Type B pancreatic cell (in vitro differentiated cells): ENCODE measurements at places on chromosomes 1 and 21.

DNA sequence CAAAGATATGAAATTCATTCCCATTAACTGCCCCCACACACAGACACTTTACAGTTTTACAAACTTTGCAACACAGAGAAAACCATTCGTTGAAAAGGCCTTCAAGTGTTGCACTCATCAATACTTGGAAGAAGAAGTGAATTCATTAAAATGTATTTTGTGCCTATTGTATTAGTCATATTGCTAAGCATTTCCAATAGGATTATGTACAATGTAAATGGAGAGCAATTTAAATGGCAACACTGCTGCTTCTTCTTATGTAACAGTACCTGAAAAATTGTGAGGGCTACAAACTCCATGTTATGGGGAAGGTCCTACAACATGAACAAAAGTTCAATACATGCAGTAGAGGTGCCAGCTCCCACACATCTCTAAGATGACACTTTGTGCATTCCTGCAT, 209.3 kb upstream of the POGK start:
- H3K27me3 ChIP-seq = peaks cover 8% of the 10 kb centered on the region
- H3K4me1 ChIP-seq = no peaks in the 10 kb centered on the region
- H3K27ac ChIP-seq = no peak overlapping the region
- H3K4me3 ChIP-seq = no peak overlapping the region
- no peaks in the 10 kb centered on the region for H3K36me3 ChIP-seq

DNA sequence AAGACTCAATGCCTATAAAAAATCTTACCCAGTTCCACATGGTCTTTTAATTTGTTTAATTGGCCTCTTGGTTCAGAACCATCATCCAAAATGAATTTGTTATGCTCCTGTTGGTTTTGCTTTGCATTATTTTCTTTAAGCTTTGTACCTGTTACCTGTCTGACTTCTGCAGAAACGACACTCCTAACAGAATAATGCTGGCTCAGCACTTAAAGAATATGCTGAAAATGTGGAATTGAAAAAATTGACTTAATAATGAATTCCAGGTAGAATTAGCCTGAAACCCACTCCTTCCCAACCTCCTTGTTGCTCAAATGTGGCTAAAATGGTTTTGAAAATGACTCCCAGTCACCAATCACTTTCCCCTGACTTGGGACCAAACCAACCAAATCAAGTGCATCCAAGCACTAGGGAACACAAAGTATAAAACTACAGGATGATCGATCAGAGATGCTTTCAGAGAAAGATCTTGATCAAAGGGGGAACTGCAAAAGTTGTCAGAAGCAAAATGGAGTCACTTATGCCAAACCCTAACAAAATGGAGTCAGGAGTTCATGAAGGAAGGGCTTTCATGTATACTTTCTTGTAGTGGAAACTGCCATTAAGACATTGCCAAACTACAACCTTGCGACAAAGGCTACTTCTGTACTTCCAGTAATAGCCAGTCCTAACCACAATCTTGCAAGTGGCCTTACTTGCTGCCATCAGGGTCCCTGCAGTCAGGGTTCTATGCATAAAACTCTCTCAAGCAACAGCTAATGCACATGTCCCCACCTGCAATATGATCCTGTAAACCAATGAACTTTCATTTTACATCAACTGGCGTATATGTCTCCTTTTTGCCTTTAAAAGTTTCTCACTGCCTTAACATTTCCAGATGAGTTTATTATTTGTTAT, 5.4 kb downstream of the GBP7 start:
- H3K4me3 ChIP-seq = no peak overlapping the region
- no peaks in the 10 kb centered on the region for H3K27me3 ChIP-seq
- no peaks in the 10 kb centered on the region for H3K36me3 ChIP-seq
- DNase-seq = no peak
- no peaks in the 10 kb centered on the region for H3K4me1 ChIP-seq
- no peak overlapping the region for H3K27ac ChIP-seq

DNA sequence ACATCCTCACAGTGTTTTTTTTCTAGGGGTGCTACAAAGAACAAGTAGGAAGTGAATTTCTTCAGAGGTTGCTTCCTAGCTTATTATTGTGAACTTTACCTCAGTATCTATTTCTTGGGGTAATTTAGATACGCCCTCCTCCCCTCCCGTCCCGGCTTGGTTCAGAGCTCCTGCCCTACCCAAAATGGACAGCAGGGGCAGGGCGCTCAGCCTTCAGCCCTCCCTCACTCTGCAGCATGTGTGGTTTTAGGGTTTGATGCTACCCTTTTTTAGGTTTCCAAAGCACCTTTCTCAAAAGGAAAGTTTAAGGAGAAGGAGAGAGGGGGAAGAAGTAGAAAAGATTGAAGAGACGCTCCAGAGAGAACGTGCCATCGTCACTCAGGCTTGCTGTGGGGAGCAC, 16.9 kb upstream of the POGK start:
- H3K4me3 ChIP-seq = no peak overlapping the region
- H3K4me1 ChIP-seq = no peaks in the 10 kb centered on the region
- H3K27ac ChIP-seq = no peak overlapping the region
- H3K36me3 ChIP-seq = no peaks in the 10 kb centered on the region
- DNase-seq = no peak

GRCh38 chr1:46179138-46180081, 3.1 kb upstream of the P3R3URF start:
- no peak for DNase-seq
- peaks cover 18% of the 10 kb centered on the region for H3K4me1 ChIP-seq
- no peak overlapping the region for H3K4me3 ChIP-seq
- no peaks in the 10 kb centered on the region for H3K36me3 ChIP-seq
- no peak overlapping the region for H3K27ac ChIP-seq

GRCh38 chr1:162136760-162137159, 67.3 kb downstream of the NOS1AP start:
- DNase-seq = no peak
- peaks cover 36% of the 10 kb centered on the region for H3K4me1 ChIP-seq
- H3K27ac ChIP-seq = peak overlapping the region; percentile 32
- no peak overlapping the region for H3K4me3 ChIP-seq
- no peaks in the 10 kb centered on the region for H3K27me3 ChIP-seq
- no peaks in the 10 kb centered on the region for H3K36me3 ChIP-seq

DNA sequence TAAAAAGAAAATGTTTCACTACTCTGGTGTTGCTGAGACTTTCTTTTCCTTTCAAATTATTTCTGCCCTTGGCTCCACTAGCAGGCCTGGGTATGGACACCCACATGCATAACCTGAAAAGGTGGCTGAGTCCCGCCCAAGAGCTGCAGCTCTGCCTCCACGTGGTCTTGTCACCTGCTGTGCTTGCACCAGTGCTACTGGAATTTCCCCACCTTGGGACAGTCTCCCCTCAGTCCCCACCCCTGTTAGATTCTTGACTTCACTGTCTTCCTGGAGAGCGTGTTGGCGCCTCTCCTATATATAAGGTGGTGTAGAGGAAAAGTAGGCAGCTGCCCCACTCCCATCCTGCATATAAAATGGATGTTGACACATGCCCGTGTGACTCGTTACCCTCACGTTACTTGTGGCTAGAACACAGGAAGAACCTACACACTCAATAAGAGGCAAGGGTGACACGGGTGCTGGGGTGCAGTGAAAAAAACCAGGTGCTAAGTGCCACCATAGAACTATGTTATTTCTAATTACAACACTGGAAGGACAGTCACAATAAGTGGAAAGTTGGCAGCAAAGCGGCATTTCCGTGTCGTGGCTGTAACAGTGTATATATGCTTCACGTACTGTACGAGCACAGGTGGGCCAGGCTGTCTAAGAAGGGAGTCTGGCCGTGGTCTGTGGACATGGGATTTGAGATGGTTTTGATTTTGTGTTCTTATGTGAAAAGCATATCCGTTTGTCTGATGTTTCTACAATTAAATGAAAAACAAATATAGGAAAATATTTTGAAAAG, 61.0 kb downstream of the POFUT2 start:
- peaks cover 5% of the 10 kb centered on the region for H3K4me1 ChIP-seq
- no peak overlapping the region for H3K27ac ChIP-seq
- no peak for DNase-seq
- H3K27me3 ChIP-seq = no peaks in the 10 kb centered on the region
- H3K36me3 ChIP-seq = no peaks in the 10 kb centered on the region

DNA sequence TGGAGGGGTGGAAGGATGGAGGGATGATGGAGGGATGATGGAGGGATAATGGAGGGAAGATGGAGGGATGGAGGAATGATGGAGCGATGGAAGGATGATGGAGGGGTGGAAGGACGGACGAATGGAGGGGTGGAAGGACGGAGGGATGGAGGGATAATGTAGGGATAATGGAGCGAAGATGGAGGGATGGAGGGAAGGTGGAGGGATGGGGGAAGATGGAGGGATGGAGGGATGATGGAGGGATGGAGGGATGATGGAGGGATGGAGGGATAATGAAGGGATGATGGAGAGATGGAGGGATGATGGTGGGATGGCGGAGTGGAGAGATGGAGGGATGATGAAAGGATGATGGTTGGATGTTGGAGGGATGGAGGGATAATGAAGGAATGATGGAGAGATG, 61.3 kb downstream of the KCNAB2 start:
- no peak for DNase-seq
- no peak overlapping the region for H3K4me3 ChIP-seq
- no peaks in the 10 kb centered on the region for H3K4me1 ChIP-seq

DNA sequence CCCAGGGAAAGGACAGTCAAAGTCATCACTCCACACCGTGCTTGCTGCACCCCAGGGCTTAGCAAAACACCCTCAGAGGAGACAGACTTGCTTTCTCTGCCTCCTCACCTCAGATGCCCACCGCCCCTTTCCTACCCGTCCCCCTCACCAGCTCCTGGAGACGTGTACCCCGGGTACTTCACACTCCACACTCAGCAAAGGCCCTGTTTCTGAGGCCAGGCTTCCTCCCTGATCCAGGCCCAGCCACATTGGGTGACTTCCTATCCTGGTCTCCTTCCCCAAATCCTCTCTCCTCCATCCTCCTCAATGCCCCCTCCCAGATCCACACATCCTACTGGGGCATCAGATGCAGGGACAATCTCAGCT, 116.7 kb downstream of the DMRTB1 start:
- peaks cover 46% of the 10 kb centered on the region for H3K4me1 ChIP-seq
- peaks cover 3% of the 10 kb centered on the region for H3K27me3 ChIP-seq
- no peak overlapping the region for H3K27ac ChIP-seq
- peak; percentile 54 for DNase-seq
- H3K4me3 ChIP-seq = no peak overlapping the region
- no peaks in the 10 kb centered on the region for H3K36me3 ChIP-seq

DNA sequence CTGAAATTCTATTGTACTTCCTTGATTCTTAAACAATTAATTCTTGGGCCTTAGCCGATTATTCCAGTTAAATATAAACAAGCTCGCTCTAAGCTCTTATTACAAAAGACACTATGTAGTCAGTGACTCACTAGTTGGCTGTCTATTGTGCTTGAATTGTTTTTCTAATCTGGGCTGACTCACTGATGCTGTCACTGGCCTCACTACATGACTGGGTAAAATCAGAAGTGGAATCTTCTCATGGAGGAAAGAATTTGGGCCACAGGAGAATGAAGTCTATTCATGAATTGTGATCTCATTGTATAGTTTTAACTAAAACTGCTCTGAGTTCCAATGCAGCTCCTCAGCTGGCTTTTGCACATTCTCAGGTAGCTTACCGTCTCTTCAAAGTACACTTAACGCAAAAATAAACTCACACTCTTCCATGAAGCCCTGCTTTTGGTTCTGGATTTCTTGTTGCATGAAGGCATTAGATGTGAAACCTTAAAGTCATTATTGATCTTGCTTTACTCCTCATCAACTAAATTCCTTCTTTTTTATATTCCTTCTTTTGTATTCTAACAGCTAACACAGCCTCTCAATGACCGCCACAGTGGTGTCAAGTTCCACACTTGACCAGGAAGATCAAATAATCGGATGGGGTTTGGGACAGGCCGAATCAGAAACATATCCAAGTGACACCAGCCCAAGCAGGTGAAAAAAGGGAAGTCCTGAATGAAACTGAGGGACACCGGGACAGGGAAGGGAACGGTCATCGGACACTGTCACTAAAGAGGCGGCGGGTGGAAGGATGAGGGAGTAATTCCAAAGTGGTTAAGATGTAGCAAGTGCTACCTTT, 80.9 kb upstream of the LBR start:
- peaks cover 13% of the 10 kb centered on the region for H3K4me1 ChIP-seq
- H3K27ac ChIP-seq = peak overlapping the region; percentile 44
- H3K27me3 ChIP-seq = no peaks in the 10 kb centered on the region

DNA sequence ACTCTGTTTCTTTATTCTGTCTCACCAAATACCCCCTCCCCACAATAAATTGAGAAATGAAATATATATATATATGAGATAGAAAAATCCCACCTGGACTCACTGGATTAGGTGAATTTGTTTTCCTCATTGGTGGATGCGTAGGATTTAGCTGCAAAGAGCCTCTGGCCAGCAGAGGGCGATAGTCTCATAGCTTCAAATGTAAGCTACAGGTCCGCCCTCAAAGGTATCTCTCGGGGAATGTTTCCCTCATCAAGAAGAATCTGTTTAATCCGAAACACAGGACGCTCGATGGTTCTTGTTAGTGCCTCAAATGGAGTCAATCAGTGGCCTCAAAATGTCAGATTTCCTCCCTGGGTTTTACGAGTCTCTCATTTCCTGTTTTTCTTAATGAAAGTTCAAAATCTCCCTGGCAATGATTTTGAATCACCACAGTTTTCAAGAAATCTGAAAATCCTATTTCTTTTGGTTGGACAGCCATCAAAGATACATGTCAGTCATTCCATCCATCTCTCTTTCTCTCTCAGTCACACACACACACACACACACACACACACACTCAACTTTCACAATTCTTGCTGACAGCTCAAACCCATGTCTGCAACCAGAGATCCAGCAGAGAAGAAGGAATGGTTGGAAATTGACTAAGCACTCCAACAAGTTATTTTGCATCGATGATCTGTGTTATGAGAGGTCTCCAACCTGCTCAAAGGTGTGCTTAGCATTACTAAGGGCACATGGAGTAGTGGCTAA, 13.9 kb upstream of the CAMK1G start:
- H3K27ac ChIP-seq = no peak overlapping the region
- H3K27me3 ChIP-seq = peaks cover 38% of the 10 kb centered on the region
- peaks cover 5% of the 10 kb centered on the region for H3K4me1 ChIP-seq
- peak; percentile 77 for DNase-seq
